ENCODE measurements at places on chromosomes 1 and 21.
A peak's percentile ranks its signal among the peaks of the same experiment; 100 is the strongest.

- no peak for DNase-seq
Observed at GRCh38 chr1:96559181-96559580, 162.4 kb upstream of the PTBP2 start.

DNA sequence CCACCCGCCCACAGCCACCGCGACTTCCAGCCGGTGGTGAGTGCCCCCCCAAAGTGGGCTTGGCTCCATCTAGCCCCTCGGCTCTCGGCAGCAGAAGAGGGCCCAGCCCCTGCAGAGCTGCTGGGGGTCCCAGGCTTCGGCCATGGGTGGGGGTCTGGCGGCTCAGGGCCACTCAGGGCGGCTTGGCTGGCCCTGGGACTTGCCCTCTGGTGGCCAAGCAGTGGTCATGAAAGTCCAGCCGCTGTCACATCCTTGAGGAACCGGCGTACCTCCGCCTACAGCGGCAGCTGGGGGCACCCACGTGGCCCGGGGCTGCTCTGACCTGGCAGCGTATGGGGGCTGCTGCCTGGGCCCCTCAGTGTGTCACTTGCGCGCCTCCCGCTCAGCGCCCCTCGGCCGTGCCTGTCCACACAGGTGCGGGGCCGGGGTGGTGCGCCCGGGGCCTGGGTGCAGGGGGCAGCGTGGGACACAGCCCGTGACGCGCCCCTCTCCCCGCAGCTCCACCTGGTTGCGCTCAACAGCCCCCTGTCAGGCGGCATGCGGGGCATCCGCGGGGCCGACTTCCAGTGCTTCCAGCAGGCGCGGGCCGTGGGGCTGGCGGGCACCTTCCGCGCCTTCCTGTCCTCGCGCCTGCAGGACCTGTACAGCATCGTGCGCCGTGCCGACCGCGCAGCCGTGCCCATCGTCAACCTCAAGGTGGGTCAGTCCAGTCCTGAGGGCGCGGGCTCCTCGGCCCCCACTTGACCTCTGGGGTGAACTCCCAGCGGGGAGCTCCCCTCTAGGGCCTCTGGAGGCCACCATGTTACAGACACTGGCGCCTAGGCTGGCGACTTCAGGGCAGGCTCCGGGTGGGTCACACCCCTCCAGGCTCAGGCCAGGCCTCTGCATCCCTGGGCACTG, 32.4 kb downstream of the SLC19A1 start:
- DNase-seq: no peak

DNA sequence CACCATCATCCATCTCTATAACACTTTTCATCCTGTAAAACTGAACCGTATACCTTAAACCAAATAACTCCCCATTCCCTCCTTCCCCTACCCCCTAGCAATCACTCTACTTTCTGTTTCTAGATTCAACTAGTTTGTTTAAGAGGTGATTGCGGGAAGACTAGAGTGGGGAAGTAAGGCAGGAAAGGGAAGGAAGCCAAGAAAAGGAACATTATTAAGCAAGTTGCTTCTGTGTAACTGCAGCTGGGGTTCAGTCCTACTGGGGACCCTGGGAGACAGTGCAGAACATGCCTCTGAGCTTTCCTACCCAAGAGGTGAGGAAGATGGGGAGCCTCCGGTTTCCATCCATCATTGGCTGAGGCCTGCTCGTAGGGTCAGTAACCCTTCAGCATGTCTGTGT, 28.9 kb upstream of the H3-3A start:
- DNase-seq: no peak

GRCh38 chr1:9809100-9809510, 14.7 kb downstream of the CLSTN1 start:
- no peak for DNase-seq

DNA sequence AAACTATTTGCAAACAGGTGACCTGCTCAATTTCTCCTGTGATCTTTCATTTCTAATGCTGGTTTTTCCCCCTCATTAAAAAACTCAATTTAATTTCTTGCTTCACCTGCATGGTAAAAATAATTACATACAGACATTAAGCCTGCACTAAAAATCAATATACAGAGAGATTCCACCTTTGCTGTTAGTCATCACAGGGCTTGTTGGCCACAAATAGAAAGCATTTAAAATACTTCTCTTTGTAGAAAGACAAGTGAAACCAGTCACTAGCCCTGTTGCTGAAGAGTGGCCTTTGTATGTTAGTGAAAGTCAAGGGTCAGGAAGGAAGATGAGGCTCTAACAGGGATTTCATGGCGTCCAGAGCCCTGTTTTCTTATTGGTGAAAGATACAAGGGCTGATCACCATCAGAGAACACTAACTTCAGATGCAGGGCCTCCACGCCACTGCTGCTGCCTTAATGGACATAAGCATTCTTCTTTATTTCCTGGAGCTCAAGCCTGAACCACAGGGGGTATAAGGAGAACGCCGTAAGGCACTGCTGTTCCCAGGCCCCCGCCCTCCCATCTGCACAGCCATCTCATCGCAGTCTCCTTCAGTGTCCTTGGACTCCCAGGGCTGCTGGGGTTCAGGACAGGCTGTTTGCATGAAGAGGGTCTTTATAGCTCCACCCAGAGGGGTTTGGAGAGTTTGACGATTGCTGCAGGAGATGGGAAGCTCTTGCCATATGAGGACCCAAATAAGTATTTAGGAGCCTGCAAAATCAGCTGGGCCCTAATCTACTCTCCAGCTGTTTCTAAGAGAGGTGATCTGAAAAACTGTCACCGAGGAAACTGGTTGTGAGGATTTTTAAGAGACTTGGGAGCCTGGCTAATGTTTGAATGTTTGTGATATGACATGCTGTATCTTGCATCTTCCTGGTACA, 117.3 kb upstream of the IRF2BP2 start:
- DNase-seq: no peak

GRCh38 chr1:176539018-176539417, 76.0 kb downstream of the PAPPA2 start:
- no peak for DNase-seq

DNA sequence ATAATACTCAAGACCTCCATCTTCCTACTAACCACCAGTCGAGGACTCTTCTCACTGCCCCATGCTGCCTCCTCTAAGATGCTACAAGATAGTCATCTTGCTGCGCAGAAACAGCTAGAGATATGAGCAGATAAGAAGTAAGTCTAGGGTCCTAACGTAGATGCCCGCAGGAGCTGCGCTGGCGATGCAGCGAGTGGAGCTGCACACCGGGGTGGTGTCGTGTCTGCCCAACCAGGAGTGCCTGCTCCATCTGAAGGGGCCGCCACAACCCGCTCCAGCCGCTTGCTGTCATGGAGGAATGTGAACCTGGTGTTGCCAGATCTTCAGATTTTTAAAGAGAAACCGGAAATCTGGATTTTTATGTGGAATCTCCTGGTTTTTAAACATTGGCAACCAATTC, 175.1 kb downstream of the VPS13D start:
- no peak for DNase-seq

- no peak for DNase-seq
Observed at GRCh38 chr1:22297999-22298398, 153.7 kb upstream of the ZBTB40 start.

DNA sequence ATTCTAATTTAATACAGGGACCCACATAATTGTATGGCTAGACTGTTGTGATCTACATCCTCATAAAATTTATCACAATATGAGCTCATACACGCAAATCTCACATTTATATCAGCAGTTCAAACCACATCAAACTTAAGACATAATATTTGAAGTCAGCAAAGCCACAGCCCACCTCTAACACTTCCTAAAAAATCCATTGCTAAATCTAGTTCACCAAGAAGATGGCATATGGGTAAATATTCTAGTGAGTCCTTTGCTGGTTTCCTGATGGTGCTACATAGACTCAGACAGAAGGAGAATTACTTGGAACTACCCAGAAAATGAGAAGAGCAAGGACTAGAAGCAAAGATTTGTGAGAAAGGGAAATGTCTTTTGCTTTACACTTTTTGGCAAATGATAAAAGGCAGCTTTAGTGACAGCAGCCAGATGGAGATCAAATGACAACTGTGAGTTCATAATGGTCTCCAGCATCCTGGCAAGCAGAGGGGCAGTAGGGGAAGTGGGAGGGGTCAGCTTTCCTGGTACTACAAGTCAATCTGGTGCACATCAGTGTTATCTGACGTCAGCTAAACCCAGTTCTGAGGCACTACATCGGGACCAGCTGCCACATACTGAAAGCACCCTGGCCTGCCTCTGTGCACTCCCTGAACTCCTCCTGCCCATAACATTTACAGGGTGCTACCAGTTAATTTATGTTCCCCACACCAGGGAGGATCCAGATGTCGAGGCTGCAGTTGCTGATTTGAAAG, 10.6 kb upstream of the GADD45A start:
- DNase-seq: peak; percentile 33

GRCh38 chr21:42630626-42631025, 22.8 kb upstream of the PDE9A start:
- no peak for DNase-seq

GRCh38 chr1:216847397-216848036, 124.3 kb upstream of the ESRRG start:
- no peak for DNase-seq

DNA sequence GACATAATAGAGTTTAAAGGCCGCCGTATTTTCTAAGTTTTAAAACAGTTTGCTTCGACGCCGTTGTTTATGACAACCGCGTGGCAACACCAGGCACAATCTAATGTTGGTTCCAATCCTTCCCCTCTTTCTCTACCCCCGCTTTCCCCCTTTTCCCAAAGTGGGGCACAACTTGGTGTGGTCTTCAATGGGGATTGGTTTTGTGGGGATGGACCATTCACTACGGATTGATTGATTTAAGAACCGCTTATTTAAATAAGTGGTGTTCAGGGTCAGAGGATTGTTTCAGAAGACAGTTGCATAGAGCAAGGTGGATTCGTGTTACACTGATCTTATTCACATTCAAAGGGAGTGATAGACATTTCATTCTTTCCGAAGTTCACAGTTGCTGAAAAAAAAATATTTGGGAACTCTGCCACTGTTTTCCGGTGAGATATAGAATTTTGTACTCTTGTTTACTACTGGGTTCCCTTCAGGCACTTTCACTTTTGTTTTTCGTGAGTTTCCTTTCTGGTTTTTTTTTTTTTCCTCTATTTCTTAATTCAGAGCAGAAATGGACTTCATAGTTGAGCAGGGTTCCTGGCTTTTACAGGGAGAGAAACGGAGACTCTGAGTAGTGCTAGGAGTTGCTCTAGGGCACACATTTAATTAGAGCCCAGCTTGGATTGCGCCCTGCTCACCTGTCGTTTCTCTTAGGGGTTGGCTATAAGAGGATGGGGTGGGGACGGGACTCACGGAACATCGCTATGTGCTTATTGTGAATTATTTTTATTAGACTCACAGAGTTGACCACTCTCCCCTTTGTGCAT, 79.6 kb upstream of the AK4 start:
- DNase-seq: no peak

- DNase-seq: no peak
Observed at GRCh38 chr1:208047476-208047934, 136.6 kb upstream of the CD34 start.

DNA sequence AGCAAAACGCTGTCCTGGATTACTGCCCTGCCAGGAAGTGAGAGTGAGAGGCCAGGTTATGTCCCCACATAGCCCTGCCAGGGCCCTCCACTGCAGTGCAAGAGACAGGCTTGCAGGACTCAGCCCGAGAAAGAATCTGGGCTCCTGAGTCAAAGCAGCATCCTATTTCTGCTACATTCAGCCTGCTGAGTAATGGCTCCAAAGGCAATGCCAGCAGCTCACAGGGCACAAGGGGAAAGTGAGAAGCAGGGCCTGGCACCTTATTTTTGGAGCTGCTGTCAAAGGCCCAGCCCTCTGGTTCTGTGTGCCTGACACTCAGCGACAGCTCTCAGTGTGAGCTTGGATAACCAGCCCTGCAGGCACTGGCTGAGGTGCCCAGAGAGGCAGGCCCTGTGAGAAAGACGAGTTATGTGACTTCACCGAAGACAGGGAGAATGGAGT, 83.9 kb downstream of the DTL start:
- DNase-seq: no peak

GRCh38 chr21:41217671-41218385, 49.9 kb downstream of the BACE2 start:
- DNase-seq: no peak

- no peak for DNase-seq
Observed at GRCh38 chr1:41277371-41277975, 35.4 kb upstream of the SCMH1 start.

DNA sequence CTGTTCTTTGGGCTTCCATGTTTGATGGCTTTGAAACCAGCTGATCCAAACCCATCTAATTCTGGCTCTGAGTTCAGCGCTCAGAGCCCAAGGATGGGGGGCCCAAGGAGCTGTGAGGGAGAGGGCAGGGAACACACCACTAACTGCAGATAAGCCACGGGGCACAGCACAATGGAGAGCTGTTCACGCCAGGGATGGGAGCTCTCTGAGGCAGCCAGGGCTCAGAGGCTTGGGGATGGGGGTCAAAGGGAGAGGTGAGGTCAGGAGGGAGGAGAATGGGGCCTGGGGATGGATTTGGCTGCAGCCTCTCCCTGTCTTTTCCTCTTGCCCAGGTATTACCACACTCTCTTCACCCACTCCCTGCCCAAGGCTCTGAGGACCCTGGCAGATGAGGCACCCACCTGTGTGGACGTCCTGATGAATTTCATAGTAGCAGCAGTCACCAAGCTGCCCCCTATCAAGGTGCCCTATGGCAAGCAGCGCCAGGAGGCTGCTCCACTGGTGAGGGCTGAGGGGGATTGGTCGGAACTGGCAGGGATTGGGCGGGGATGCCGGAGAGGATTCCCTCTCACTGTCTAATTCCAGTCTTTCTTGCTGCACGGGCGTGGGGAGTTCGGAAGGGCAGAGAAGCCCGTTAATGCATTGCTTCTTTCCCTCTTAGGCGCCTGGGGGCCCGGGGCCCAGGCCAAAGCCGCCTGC, 11.3 kb downstream of the SLC30A2 start:
- no peak for DNase-seq

- no peak for DNase-seq
Observed at GRCh38 chr1:248366609-248367008, 5.1 kb downstream of the OR2T4 start.

DNA sequence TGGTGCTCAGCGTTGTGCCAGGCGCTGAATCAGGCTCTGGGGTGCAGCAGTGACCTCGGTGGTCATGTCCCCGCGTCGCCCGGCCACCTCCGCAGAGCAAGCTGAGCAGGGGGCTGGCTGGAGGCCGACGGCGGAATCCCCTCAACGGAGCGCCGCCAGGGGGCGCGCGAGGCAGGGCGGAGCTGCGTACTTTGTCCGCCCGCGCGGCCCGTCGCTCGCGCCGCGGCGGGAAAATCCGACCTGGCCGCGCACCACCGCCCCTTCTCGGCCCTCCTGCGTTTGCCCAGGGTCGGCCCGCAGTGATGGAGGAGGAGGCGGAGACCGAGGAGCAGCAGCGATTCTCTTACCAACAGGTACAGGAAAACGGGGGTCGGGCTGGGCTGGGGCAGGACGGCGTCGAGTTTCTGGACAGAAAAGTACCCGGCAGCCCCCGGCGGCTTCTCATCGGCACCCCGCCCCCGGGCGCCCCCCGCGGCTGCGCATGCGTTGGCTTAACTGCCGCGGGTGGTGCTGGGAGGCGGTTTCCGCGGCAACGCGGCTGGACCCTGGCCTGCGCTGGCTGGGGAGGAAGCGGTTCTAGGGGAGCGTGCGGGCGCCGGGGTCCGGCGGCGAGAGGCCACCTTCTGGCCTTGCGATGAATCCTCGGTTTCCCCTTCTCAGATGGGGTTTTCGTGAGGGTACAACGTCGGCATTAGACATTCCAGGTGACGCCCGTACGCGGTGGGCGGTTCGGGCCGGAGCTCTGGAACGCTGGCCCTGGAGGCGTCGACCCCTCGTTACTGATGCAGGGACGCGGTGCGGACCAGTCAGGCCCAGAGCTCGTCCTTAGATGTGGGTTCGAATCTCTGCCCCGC, at the start of gene CENPS:
CENPS (plus strand) TSS at position 218 of the 854 bp plus-strand sequence; CDS start at position 303, 85 bp downstream.
- DNase-seq: peak; percentile 92

All from activated CD8-positive, alpha-beta memory T cell treated with anti-CD3 and anti-CD28 coated beads for 1 hour (primary cell).